ENCODE measurements at places on chromosomes 11 and 22.

DNA sequence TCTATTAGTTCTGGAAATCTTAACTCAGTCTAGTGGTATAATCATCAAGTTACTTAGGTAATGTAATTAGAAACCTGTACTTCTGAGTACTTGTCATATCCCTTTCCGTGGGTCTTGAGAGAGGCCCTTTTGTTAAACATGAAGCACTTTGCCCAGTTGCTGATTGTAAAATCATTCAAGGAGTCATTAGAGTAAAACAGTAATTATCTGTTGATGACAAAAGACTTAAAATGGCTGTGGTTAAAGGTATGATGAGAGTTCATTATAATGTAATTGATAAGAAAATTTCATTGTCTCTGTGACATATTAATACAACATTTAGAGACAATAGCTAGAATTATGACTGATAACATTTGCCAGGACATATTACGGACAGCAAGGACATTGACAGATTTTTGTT lies 34.3 kb downstream of the PRR5L start:
- no peak for DNase-seq

GRCh38 chr11:35590412-35590811 lies 27.8 kb upstream of the FJX1 start:
- DNase-seq: no peak

GRCh38 chr11:87330187-87330601 lies 292.5 kb downstream of the TMEM135 start:
- DNase-seq: no peak

GRCh38 chr11:80929031-80929805 lies 1488.4 kb upstream of the TENM4 start:
- DNase-seq: no peak

DNA sequence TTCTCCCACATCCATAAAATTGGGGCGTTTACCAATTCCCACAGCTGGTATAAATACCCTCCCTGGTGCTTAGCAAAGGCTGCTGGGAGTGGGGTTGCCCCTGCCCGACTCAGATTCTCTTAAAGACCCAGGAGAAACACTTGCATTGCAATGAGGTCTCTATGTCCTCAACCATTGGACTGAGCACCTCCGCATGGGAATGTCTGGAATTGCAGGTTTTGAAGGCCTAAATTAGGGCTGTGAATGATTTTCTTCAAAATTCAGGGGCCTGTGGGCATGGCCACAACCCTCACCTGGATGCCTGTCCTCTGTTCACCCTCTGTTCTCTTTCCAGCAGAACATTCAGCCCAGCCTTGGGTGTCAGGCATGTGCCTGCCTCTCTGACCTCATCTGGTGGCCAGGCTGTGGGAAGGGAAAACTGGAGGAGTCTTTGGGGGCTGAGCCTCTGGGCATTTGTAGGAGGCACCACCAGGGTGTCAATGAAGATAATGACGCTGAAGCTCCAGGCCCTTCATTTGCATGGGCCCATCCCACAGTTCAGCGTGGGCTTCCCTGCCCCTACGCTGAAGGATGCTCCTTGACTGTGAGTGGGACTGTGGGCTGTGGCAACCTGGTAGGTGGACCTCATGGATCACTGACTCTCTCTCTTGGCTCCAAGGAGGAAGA lies 52.7 kb upstream of the MYEOV start:
- no peak for DNase-seq

DNA sequence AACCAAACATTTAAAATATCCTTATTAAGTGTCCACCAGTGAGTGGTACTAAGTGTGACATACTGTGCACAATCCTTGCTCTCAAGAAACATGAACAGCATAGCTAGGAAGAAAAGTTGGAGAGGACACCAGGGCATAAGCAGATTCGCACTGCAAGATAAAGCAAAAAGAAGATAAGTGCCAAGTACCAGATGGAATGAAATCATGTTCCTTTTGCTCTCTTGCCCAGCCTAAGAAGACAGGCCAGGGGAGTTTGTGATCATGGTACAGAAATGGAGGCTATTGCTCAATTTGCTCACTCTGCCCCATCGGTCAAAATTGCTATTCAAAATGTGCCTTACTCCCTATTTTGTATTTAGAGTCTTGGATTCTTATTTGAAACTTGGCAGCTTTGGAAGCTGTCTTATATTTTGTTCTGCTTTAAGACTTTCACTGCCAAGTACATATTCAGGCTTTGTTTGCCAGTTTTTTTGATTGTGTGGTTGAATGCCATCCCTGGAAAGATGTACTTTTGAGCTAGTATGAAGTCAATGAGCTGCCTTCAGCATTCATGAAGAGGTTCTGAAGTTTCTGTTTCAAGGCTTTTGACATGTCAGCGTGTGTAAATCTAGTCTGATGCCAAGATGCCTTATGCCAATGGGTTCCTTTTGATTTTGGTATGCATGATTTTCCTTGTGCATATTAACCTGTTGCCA lies 90.3 kb downstream of the PAX6 start:
- DNase-seq: no peak

- DNase-seq: no peak
Observed at GRCh38 chr11:26149585-26149984, 182.3 kb upstream of the ANO3 start.

GRCh38 chr22:39282645-39283321 lies 36.6 kb downstream of the RPL3 start:
- DNase-seq: no peak

DNA sequence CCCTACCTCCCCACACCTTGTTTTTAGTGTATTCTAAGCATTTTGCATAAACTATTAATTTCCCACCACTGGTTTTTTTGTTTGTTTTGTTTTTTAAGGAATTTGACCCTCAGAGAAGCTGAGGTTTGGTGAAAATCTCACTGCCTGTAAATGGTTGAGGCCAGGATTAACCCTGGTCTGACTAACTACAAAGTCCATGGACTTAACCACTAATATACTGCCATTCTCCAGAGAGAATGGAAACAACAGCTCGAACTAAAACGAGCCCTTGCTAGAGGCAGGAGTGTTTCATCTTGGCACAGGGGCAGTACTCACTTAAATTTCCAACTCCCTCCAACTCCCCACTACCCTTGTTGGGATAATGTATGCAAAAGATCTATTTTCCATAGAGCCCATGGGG lies 3.0 kb downstream of the CTNND1 start:
- no peak for DNase-seq

DNA sequence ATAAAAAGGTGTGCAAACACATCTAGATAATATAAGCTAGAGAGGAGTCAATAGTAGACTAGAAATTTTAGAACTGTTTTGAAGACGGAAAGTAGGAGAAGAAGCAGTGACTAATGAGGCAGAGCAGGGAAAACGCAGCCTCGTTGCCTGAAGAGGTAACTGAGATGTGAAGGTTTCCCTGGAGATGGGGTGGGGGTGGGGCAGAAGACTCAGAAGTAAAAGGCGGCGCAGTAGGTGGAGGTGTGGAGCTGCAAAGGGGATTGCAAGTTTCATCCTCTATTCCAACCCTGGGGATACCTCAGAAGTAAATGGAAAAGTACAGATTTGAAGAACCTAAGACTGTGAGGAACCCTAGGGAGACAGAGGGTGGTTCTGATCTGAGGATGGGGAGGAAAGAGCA lies 109.5 kb downstream of the TMPRSS5 start:
- DNase-seq: no peak

DNA sequence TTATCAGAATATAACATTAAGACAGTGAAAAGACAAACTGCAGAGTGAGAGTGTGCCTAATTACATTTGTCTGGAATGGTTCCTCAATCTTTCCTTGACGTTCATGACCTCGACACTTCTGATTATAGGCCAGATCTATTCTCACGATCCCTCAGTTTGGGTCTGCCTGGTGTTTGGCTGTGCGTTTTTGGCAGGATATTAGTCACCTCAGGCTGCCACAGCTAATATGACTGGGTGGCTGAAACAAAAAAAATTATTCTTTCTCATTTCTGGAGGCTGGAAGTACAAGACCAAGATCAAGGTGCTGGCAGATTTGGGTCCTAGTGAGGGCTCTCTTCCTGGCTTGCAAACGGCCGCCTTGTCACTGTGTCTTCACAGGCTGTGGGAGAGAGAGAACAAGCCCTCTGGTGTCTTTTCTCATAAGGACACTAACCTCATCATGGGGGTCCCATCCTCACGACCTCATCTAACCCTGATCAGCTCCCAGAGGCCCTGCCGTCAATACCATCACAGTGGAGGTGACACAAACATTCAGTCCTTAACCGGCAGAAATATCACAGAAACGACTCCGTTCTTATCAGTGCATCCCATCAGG lies 23.2 kb downstream of the IFITM10 start:
- no peak for DNase-seq

DNA sequence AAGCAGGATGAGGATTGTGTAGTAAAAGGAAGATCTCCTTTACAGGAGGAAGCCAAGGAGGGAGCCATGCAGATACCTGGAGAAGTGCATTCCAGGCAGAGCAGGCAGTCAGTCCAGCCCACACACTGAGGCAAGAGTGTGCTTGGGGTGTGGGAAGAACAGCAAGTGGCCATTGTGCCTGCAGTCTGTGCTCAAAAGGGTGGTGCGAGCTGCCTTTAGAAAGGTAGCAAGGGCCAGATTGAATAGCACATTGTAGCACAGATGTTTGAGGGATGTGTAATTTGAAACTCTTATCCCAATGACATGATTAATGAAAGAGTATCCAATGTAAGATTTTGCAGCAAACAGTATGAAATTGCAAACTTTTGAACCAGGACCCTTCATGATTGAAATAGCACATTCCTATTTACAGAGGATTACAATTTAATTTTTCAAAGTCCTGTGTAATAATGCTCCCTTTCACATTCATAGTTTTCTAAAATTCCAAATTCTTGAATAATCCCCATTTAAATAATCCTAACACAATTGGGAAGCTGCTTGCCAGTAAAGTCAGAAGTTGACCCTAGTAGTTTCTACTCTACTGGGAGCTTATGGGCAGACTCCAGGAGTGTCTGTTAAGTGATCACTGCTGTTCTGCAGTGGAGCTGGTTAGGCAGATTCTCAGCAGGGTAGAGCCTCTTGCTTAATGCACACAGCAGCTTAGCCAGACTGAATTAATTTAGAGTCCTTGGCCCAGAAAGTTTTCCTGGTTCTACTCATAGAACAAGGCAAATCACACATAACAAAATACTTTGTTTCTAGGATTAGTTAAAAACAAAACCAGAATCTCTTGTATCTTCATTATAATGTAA lies 78.1 kb downstream of the CYB5R2 start:
- no peak for DNase-seq

DNA sequence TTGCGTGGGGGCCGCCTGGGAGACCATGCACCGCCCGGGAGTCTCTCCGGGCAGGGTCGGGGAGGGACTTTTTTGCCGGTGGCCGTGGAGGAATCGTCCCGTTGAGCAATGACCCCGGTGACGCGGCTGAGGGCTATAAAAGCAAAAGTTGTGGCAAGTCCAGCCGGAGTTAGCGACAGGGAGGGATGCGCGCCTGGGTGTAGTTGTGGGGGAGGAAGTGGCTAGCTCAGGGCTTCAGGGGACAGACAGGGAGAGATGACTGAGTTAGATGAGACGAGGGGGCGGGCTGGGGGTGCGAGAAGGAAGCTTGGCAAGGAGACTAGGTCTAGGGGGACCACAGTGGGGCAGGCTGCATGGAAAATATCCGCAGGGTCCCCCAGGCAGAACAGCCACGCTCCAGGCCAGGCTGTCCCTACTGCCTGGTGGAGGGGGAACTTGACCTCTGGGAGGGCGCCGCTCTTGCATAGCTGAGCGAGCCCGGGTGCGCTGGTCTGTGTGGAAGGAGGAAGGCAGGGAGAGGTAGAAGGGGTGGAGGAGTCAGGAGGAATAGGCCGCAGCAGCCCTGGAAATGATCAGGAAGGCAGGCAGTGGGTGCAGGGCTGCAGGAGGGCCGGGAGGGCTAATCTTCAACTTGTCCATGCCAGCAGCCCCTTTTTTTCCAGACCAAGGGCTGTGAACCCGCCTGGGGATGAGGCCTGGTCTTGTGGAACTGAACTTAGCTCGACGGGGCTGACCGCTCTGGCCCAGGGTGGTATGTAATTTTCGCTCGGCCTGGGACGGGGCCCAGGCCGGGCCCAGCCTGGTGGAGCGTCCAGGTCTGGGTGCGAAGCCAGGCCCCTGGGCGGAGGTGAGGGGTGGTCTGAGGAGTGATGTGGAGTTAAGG lies at the start of gene NEAT1:
TSS of gene NEAT1 (plus strand) at position 166 of the 883 bp plus-strand sequence.
- DNase-seq: peak; percentile 91

- DNase-seq: no peak
Observed at GRCh38 chr11:83680321-83680720, 394.2 kb upstream of the CCDC90B start.

DNA sequence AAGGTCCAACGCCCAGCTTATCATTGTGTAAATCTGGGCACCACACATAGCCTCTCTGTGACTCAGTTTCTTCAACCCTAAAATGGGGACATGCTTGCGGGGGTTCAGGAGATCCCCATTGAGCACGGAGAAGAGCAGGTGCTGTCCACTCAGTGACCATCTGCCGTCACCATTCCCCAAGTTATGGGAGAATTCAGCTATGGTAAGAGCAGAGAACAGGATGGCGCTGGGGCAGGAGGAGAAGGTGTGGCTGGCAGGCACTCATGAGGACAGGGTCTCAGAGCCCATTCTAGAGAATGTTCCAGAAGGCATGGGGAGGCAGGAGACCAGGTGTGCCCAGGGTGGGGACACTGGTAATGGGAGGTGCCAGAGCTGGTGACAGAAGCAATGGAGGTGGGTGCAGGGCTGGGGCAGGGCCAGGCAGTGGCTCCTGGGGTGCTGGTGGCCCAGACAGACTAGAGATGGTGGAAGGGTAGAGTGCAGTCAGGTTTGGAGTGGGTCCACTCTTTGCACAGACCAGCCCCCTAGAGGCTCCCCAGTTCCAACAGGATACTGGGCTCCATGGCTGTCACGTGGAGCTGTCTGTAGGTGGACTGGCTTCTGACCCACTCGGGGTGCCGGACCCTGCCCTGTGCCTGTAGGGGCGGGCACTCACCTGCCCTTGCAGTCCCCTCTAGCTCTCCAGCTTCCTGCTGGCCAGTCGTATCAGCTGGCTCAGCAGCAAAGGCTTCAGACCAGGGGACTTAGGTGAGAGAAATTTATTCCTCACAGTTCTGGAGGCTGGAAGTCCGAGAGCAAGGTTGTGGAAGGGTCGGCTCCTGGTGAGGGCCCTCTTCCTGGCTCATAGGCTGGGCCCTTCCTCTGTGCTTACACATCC lies 84.7 kb downstream of the CDKN1C start:
- no peak for DNase-seq

GRCh38 chr22:27919942-27920755 lies 1.1 kb upstream of the PITPNB start:
- DNase-seq: no peak

Measured in stimulated activated CD8-positive, alpha-beta memory T cell treated with anti-CD3 and anti-CD28 coated beads, Interleukin-7, amount 100 ng/mL, for 24 hours (primary cell).